Thymus (tissue), 14 donors: ENCODE measurements at places on chromosomes 16 and 17. TPM values are rescaled to one million over a fixed set of nuclear protein-coding genes. Genes with fewer than 3 reads are reported as not detected.

DNA sequence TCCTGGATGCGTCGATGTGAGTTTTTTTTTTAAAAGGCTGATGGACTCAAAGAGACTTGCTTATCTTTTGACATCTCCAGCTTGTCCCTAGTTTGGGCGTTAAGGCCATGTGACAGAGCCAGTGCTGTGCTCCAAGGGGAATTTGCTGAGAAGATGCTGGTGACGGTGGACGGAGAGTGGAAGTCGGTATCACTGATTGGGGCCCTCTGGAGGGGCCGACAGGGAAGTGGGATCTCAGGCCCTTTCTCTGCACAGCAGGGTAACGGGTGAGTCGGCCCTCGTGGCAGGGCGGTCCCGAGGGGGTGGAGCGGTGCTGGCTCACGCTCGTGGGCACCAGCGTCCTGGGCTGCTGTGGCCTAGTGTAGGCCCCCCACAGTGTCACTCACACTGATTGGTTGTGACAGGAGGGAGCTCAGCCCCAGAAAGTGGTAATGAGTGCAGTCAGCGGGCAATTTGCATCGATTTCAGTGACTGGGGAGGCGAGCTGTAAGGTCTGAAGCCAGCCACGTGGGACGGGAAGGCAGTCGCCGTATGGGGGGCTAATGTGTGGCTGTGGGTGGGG lies 91.3 kb downstream of the TBC1D16 start:
- H3K27me3 ChIP-seq: no peaks in the 10 kb centered on the region
- H3K36me3 ChIP-seq: no peaks in the 10 kb centered on the region
- no peak overlapping the region for H3K4me3 ChIP-seq
- no peak overlapping the region for H3K27ac ChIP-seq
- DNase-seq: no peak

GRCh38 chr17:59151006-59151405 lies 4.0 kb downstream of the SKA2 start:
- H3K36me3 ChIP-seq: no peaks in the 10 kb centered on the region
- H3K4me1 ChIP-seq: peaks cover 19% of the 10 kb centered on the region
- H3K4me3 ChIP-seq: no peak overlapping the region
- no peaks in the 10 kb centered on the region for H3K27me3 ChIP-seq

CLEC3A gene
- polyA plus RNA-seq: 0.21 TPM

PIK3R6 gene
- polyA plus RNA-seq: 2.1 TPM

DNA sequence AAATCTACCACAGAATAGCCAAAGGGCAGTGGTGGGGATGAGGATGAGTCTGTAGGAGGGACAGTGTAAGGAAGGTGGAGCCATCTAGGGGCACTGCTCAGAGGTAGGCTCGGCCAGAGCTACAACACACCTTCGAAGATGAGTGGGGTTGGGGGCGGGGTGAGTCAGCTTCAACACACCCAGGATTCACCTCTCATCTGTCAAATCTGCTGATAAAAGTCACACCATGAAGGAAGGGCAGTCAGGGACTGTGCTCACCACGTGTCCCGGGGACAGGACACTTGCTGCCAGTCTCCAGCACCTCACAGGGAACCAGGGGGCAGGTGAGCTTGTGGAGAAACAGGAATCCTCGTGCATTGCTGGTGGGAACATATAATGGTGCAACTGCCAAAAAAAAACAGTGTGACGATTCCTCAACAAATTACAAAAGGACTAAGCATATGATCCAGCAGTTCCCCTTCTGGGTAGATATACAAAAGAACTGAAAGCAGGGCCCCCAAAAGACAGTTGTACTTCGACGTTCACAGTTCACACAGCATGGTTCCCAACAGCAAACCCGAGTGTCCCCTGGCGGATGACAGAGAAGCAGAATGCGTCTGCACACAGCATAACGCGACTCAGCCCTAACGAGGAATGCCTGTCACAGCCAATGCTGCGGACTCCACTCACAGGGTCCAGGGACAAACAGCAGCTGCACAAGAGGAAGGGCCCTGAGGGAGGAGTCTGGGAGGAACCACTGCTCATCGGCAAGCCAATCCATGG lies 133.1 kb downstream of the ANKRD11 start:
- H3K4me1 ChIP-seq: peaks cover 60% of the 10 kb centered on the region
- peaks cover 9% of the 10 kb centered on the region for H3K36me3 ChIP-seq
- H3K4me3 ChIP-seq: peak overlapping the region; percentile 0
- peak overlapping the region; percentile 88 for H3K27ac ChIP-seq
